ENCODE measurements at places on chromosomes 5 and 9. TPM values are rescaled to one million over a fixed set of nuclear protein-coding genes. Genes with fewer than 3 reads are reported as not detected.

DNA sequence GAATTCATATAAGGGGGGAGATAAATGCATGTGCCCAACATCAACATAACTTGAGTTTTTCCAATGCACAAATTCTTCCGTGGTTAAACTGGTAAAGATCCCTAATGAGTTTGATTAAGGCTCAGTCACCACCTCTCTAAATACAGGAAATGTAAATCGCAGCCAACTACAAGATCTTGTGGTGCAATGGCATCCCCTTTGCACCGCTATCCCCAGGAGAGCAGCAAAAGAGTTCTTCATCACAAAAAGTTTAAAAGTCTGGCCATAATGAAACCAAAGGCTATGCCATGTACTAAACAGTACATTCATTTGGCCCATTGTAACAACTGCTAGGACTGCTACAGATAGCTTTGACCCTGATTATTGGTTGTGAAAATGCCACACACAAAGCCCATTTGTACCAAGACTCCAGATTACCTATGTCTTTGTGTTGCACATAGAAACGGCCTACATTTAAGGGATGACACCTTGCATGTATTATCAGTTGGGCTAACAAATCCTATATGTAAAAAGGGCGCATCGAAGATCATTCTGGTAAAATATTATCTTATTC lies 44.5 kb downstream of the ZNF608 start:
- H3K36me3 ChIP-seq, result no peaks in the 10 kb centered on the region
- H3K27me3 ChIP-seq, result peaks cover 2% of the 10 kb centered on the region
- no peak overlapping the region for H3K4me3 ChIP-seq
- no peak for DNase-seq

SPINK6 gene
- not detected for total RNA-seq

ZNF622 gene
- 28.6 TPM for total RNA-seq

LCN9 gene
- not detected for total RNA-seq

SRD5A1 gene
- 20.4 TPM for total RNA-seq
